ENCODE measurements at places on chromosomes 4 and X. TPM values are rescaled to one million over a fixed set of nuclear protein-coding genes. Genes with fewer than 3 reads are reported as not detected.

NIPAL1 gene
- 2.8 TPM for total RNA-seq

KLHL4 gene
- total RNA-seq = 13.5 TPM

GPR78 gene
- 3.0 TPM for total RNA-seq

STPG2 gene
- 0.94 TPM for total RNA-seq

GAGE12J gene
- not detected for total RNA-seq

IL2RG gene
- 0.22 TPM for total RNA-seq

UCP1 gene
- total RNA-seq = 0.61 TPM

HPGD gene
- total RNA-seq = 5.5 TPM

SNCA gene
- total RNA-seq = 63.6 TPM

ADH7 gene
- not detected for total RNA-seq

SH3D19 gene
- total RNA-seq = 62.1 TPM

SHROOM3 gene
- total RNA-seq = 21.4 TPM

DIPK2B gene
- 5.6 TPM for total RNA-seq

F8A3 gene
- total RNA-seq = 0.88 TPM

CD99 gene
- total RNA-seq = 246 TPM

GAGE1 gene
- not detected for total RNA-seq

UBQLN2 gene
- total RNA-seq = 12.4 TPM

NPFFR2 gene
- total RNA-seq = 1.3 TPM

SPANXC gene
- not detected for total RNA-seq

SLC4A4 gene
- total RNA-seq = 105 TPM

NR3C2 gene
- total RNA-seq = 19.1 TPM

RBM46 gene
- 0.06 TPM for total RNA-seq

SMR3A gene
- total RNA-seq = not detected

MAGEB1 gene
- not detected for total RNA-seq

BGN gene
- total RNA-seq = 68.0 TPM

TCEAL2 gene
- 26.8 TPM for total RNA-seq

CXCL6 gene
- total RNA-seq = 0.79 TPM

ENPP6 gene
- 31.6 TPM for total RNA-seq

RRAGB gene
- total RNA-seq = 65.7 TPM

DCAF12L2 gene
- 5.9 TPM for total RNA-seq

FAM184B gene
- 2.3 TPM for total RNA-seq

GLUD2 gene
- 5.6 TPM for total RNA-seq

INPP4B gene
- total RNA-seq = 29.4 TPM

PHEX gene
- 0.55 TPM for total RNA-seq

NPY2R gene
- total RNA-seq = 0.39 TPM

RAB9A gene
- 41.3 TPM for total RNA-seq

EBP gene
- 32.5 TPM for total RNA-seq

FGFBP1 gene
- not detected for total RNA-seq

ATP8A1 gene
- 247 TPM for total RNA-seq

SERPINA7 gene
- not detected for total RNA-seq

CDKL2 gene
- 25.1 TPM for total RNA-seq

VCX gene
- not detected for total RNA-seq

FAM53A gene
- 1.1 TPM for total RNA-seq

SLC39A8 gene
- 17.7 TPM for total RNA-seq

NHSL2 gene
- 19.2 TPM for total RNA-seq

MAGEA6 gene
- not detected for total RNA-seq

ASB5 gene
- 1.7 TPM for total RNA-seq

RTL3 gene
- total RNA-seq = 0.10 TPM

NR0B1 gene
- 2.3 TPM for total RNA-seq

SEPSECS gene
- 14.7 TPM for total RNA-seq

AWAT2 gene
- total RNA-seq = not detected

SHROOM2 gene
- total RNA-seq = 27.4 TPM

ARHGAP4 gene
- total RNA-seq = 14.9 TPM

PLAC8 gene
- total RNA-seq = 14.7 TPM

ADH1A gene
- total RNA-seq = 0.11 TPM

MSX1 gene
- 1.7 TPM for total RNA-seq
